ENCODE measurements at places on chromosomes 3 and 15. TPM values are rescaled to one million over a fixed set of nuclear protein-coding genes. Genes with fewer than 3 reads are reported as not detected.

KCNMB3 gene
- polyA plus RNA-seq = 0.74 TPM

PRSS50 gene
- polyA plus RNA-seq = 0.06 TPM

CYP11A1 gene
- 2.3 TPM for polyA plus RNA-seq

FEZF2 gene
- polyA plus RNA-seq = not detected

MAGI1 gene
- polyA plus RNA-seq = 10.6 TPM

NLGN1 gene
- polyA plus RNA-seq = 0.26 TPM

ITIH4 gene
- 2.5 TPM for polyA plus RNA-seq

RASL12 gene
- 2.6 TPM for polyA plus RNA-seq

COL6A5 gene
- polyA plus RNA-seq = 0.15 TPM

ACP3 gene
- 48.4 TPM for polyA plus RNA-seq

NEK4 gene
- 3.6 TPM for polyA plus RNA-seq

TGFBR2 gene
- 3.0 TPM for polyA plus RNA-seq

CHRD gene
- polyA plus RNA-seq = 2.2 TPM

TMEM39A gene
- 4.4 TPM for polyA plus RNA-seq

HES1 gene
- polyA plus RNA-seq = 78.3 TPM

NR1I2 gene
- 0.08 TPM for polyA plus RNA-seq

GPR149 gene
- polyA plus RNA-seq = not detected

LTK gene
- polyA plus RNA-seq = 0.31 TPM

MBNL1 gene
- polyA plus RNA-seq = 23.6 TPM

VEPH1 gene
- polyA plus RNA-seq = 0.08 TPM

MEX3B gene
- polyA plus RNA-seq = 0.39 TPM

GOLGA6L7 gene
- not detected for polyA plus RNA-seq

SEMA3B gene
- 5.2 TPM for polyA plus RNA-seq

ZDHHC3 gene
- 26.0 TPM for polyA plus RNA-seq

SLC41A3 gene
- polyA plus RNA-seq = 9.0 TPM

Measured in esophagus (tissue), 2 donors.